WERI-Rb-1 (cell line): ENCODE measurements at places on chromosomes 6 and 20.

- DNase-seq: no peak
These were observed 13.5 kb downstream of the HLA-A start for GRCh38 chr6:29955783-29956182.

DNA sequence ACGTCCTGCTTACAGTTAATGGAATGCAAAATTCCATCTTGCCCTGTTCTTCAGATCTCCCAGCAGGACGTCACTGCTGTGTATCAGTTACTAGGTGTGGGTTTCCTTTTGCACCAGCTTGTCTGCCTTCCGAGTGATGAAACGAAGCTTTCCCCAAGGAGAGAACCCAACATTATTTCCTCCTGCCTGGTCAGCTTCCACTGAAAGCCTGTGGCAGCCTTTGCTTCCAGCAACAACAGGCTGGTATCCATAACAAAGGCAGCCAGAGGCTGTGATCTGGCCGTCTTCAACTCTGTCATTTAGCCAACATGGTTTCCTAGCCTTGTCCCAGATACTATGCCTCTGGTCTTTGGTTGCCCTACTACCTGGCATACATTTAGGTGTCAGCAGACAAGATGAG lies 78.9 kb upstream of the HEY2 start:
- DNase-seq: no peak

DNA sequence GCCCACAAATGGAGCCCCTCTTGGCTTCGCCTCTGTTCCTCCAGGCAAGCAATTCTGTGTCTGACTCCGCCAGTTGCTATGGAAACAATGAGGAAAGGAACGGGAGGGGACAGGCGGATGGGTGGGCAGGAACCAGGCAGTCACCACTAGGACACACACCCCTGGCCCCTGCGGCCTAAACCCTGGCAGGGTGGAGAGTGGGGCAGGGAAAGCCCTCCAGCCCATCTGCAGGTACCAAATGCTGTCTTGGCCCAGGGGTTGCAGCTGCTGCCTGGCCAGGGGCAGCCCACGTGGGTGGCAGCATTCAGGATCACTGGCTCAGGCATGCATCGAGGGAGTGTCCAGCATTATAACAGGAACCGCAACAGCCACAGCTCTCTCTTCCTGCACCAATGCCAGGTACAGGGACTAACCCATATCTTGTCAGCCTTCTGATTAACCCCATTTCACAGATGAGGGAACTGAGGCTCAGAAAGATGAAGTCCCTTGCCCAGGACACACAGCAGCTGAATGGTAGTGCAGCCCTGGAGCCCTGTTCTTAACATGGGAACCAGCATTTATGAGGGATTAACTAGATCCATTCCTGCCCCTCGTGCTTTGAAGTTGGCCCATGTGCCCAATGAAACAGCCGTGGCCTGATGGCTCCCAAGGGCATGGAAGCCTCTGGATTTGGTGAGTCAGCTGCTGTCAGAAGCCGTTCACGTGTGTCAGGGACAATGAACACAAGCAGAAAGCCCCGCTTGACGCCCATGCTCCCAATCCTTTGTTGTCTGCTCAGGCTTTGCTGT lies 66.3 kb downstream of the NOL4L start:
- DNase-seq: no peak

DNA sequence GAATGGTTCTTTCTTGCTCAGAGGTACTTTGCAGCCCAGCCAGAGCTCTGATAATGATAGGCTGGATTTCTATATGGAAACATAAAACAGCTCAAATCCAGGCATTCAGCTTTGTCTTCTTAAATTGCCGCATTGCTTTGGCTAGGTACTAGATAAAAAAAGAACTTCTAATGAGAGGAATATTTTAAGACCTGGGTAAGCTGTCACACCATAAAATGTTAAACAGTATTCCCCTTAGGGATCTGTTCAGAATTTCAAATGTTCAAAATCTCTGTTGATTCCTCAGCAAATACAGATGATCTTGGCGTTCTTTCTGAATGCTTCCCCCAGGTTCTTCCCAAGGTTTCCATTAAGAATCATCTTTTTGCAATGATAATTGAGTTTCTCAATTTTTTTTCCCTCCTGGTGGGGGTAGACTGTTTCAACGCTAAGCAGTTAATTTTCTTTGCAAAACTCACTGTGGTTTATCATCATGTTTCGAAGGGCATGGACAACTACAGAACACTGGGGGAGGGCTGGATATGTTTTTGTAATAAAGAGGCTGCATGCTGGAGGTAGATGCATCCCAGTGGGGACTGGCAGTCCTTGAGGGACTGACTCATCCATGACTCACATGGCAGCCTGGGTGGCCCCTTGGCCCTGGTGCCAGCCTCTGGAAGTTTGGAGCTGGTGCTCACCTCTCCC lies 31.0 kb downstream of the TIAM2 start:
- DNase-seq: no peak

DNA sequence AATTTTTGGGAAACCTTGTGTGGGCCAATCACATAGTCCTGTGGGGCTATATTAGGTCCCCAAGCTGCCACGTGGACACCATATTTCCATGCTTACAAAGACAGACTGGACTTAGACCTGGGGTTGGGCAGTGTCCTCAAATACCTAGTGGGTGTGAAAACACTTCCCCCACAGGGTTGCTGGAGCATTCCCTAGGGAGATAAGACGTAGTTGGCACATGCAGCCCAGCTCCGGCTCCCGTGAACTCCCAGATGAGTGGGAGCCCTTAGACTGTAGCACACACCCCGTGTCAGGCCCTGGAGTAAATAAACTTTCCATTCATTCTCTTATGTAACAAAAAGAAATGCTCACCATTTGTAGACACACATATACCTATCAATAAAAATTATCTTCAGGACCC lies 14.2 kb downstream of the KCNG1 start:
- no peak for DNase-seq

DNA sequence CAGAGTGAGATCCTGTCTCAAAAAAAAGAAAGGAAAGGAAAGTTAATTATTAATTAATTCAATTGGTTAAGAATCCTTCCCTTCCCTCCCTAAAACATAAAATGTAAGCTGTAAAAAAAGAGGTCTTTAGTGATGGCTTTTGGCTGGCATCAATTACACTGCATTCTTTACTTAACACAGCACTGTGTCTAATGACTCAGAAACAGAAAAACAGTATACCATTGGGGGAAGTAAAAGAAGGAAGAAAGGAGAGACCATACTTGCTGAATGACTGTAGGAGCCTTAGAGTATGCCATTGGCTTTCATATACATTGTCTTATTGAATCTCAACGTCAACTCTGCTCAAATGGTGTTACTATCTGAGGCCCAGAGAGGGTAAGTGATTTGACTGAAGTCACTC lies 18.3 kb upstream of the CITED2 start:
- DNase-seq: no peak

DNA sequence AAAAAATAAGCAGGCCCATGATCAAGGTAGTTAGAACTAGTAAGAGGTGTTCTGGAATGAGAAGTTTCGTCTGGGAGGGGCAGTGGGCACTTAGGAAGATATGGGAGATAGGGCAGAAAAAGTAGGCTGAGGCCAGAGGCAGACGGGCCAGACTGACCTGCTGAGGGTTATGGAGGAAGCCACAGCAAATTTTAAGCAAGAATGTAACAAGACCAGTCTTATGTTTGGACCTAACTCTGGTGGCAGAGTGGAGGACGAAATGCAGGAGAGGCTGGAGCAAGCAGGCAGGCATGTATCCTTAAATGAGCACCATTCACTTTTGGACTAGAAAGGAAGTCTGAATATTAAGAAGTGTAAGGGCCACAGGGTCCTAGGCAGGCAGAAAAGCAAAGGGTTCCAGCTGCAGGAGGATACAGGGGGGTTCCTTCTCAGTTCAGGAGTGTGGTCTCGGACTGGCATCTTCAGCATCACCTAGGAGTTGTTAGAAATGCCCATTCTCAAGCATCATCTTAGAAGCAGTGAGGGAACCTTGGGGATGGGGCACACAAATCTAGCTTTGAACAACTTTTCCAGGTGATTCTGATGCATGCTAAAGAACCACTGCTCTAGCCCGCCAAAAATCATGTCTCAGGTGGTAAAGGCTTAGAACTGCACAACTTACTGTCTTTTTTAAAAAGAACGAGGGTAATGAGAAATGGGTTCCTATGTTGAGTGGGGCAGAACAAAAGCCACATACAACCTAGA lies 1.7 kb upstream of the DSTN start:
- DNase-seq: no peak

- DNase-seq: no peak
These were observed 11.8 kb downstream of the TNXB start for GRCh38 chr6:32097364-32097763.

- no peak for DNase-seq
These were observed 21.1 kb downstream of the TPD52L1 start for GRCh38 chr6:125174626-125175025.

DNA sequence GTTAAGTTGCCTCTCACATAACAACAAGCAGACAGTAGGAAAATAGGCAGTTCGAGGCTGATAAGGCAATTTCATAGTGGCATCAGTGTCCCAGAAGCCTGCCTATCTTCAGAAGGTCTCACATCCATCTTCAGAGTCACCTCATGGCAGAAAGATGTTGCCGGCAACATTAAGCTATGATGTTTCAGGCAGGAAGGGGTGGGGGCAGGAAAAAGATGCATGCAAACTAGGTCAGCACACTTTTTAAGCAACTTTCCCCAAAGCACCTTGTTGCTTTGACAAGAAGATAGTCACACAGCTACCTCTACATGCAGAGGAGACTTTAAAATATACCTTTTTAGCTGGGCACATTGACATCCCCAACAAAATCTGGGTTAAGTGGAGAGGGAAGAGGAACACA lies 43.2 kb upstream of the SMIM8 start:
- DNase-seq: no peak

GRCh38 chr6:154754152-154754551 lies 20.9 kb downstream of the SCAF8 start:
- no peak for DNase-seq
